ENCODE measurements at places on chromosomes 2 and 18.

- no peak for DNase-seq
Measured at GRCh38 chr2:39405364-39405763, 31.7 kb downstream of the MAP4K3 start.

- DNase-seq = no peak
Measured at GRCh38 chr2:76812156-76812555, 710.0 kb downstream of the LRRTM4 start.

- no peak for DNase-seq
Measured at GRCh38 chr2:214995409-214995808, 143.0 kb downstream of the ABCA12 start.

- DNase-seq = no peak
Measured at GRCh38 chr18:76432970-76433767, 61.9 kb downstream of the ZNF516 start.

DNA sequence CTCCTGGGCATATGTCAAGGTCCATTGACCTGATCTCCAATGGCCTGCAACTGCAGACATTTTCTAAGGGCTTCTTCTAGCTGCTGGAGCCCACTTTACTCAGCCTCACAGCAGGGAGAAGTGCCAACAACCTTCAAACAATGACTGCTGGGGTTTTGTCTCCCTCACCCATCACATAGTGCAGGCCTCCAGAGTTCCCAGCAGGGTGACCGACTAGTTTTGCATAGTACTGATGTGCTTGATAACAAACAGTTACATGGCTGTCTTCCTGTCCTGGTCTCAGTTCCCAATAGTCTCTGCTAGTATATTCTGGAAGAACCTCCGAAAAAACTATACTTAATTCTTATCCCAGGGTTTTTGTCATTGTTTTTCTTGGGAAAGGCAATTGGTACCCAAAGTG lies 10.4 kb upstream of the NETO1 start:
- no peak for DNase-seq

- no peak for DNase-seq
Measured at GRCh38 chr2:190202604-190203003, 117.0 kb downstream of the HIBCH start.

GRCh38 chr18:11669948-11670275 lies 19.2 kb upstream of the GNAL start:
- DNase-seq = no peak

DNA sequence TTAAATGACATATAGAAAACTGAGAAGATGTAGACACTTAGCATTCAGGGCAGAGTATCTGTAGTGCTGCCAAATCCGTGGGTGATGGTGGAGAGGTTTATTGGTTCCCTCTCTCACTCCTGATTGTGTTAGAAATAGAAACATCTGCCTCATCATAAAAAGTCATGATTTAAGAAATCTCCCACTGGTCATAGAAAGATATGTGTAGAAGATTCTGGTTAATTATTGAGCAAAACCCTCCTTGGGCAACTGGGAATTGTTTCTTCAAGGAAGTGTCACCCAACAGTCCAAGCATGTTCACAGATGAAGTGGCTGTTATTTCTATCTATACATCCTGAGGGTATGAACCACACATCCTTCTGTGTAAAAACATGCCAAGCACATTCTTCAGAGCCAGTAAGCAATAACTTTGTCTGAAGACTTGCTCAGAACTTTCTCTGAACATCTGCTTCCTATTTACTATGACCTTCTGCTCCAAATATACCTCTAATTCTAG lies 33.6 kb upstream of the CHRNA1 start:
- no peak for DNase-seq

DNA sequence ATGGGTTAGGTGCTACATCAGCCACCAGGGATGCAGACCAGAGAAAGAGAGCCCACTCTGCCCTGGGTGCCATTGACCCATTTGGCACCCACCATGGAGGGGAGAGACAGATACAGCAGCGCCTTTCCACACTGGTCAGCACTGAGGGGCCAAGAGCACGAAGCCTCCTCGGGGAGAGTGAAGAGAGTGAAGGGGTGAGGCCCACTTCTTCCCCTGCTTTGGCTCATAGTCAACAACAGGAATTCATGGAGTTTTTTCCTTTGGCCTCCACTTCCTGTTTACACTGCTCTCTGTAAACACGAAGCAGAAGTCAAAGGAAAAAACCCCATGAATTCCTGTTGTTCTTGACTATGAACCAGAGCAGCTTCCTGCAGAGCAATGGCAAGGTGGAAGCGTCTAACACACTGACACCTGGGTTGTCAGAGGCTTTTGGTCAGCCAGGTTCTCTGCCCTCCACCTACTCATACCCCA lies 80.0 kb downstream of the CCDC93 start:
- DNase-seq = no peak

GRCh38 chr2:229562472-229563127 lies 151.8 kb downstream of the DNER start:
- no peak for DNase-seq

GRCh38 chr18:58536202-58536516 lies 92.7 kb downstream of the ALPK2 start:
- no peak for DNase-seq

GRCh38 chr2:177478029-177478428 lies 85.5 kb downstream of the AGPS start:
- DNase-seq = no peak

DNA sequence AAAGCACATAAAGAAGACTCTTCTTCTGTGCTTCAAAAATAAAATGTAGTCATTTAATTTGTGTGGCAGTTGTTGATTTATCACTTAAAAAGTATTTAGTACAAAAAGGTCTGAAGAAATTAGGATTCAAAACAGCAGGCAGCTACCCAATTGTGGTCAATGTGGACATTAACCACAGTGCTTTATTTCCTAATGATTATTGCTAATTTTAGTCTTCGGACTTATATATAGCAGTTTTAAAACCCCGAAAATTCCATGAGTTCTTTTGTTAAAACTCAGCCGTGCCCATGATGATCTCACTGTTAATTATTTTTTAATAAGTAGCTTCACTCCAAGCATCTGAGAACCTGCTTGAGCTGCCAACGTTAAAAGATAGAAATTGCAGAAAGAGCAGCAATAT lies 594.3 kb downstream of the STK39 start:
- no peak for DNase-seq

DNA sequence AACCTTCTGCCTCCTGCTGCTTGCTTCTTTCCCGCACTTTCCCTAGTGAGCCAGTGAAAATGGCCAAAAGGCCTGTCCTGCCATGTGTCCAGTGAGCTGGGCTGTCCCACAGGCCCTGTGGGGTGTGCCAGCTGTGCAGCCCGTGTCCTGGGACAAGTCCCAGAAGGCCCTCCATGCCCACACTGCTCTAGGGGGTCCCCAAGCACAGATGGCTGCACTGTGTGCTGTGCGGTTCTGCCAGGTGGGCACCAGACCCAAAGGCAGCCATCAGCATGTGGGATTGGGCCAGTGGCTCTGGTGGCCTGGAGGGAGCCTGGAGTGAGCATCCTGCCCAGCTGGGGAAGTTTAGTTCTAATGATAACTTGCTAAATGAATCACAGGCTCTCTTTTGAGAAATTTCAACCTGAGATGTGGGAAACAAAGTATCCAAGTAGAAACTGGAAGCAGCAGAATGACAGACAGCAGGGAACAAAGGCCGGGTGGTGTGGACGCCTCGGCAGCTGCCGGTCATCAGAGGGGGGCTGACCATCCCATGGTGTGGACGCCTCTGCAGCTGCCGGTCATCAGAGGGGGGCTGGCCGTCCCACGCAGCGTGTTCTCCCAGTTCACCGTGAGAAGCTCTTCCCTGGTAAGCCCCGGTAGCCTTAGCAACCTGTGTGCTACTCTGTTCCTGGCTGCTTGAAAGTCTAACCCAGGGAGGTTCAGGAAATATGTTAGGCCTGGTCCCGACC lies 9.9 kb upstream of the CNDP2 start:
- DNase-seq = no peak

GRCh38 chr18:36365836-36366775 lies 68.6 kb downstream of the FHOD3 start:
- DNase-seq = no peak

DNA sequence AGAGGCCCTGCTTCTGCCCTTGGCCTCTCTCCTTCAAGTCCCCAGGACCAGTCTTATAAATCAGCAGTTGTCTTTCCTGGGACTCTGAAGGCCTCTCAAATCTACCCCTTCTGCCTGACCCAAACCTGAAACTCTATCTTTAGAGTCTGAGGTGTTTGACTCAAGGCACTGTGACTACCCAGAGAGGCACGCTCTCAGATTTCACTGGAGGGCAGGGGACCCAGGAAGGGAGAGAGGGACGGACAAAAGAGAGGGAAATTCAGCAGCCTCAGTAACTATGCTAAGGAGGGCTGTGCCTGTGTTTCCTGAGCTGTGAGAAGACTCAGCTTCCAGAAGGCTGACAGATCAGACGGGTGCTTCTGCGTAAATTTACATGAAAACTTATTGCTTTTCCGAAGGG lies 217.8 kb downstream of the HAUS1 start:
- DNase-seq = no peak

GRCh38 chr2:160893581-160893980 lies 266.6 kb upstream of the TANK start:
- DNase-seq = no peak

DNA sequence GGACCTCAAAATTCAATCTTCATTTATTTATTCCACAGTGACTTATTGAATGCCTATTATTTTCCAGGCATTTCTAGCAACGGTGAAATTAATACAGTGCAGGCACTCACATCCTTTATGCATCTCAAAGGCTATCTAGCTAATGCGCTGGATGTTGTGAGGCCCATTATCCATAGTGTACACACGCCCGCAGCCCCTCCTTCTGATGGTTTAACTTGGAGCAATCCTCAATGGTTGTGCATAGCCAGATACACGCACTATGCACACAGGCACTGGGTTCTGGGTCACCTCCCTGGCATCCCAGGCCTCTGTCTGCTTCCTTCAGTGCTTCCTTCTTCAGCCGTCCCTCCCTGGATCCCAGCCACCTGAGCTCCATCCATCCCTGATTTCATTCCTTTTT lies 108.5 kb upstream of the BOD1L2 start:
- DNase-seq = no peak

- DNase-seq = no peak
Measured at GRCh38 chr2:9473308-9473984, 905 bp upstream of the IAH1 start.

DNA sequence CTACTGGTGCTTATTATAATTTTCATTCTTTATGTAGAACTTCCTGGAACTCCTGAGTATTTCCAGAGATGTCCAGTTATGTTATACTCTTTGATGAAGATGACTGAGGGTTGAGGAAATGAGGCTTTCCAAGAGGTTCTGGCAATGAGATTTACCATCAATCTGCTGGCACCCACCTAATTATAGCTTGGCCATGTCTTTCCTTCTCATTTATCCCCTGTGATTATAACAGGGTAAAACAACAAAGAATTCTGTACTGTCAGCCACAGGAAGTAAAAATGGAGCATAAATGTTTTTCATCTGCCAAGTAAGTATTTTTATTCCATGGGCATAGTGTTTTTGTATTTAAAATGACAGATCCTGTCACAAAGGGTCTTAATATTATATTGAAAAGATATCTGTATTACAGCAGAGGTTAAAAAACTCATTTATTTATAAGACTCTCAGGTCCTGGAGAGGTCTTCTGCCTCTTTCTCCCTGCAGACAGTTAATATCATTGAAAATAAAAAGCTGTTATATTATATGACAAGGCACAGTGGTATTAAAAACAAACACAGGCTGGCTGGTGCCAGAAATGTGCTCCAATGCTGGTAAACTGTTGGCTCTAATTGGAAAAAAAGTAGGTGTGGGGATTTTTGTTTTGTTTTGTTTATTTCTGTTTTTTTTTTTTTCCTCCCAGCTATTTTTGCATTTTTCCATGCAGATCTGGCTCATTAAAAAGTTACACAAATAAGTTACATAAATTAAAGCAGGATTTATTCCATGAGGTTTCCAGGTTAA lies 1764.1 kb upstream of the CELF4 start:
- no peak for DNase-seq

DNA sequence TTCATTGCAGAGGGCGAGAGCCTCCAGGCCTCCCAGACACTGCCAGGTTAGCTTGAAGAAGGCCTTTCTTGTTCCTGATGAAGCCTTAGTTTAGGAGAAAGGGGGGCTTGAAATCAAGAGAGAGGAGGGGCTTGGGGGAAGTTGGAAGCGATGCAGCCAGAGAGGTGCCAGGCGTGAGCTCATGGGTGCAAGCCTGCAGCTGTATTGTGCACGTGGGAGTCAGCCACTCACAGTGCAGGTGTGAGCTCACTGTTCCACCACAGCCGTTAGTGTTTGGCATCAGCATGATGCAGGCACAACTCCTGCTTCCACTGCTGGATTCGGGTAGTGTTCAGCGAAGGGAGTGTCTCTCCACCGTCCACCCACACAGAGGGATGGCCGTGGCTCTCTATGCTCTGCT lies 68.4 kb upstream of the ALPP start:
- DNase-seq = no peak

- no peak for DNase-seq
Measured at GRCh38 chr2:85537600-85538506, 1.1 kb upstream of the MAT2A start.

GRCh38 chr18:8947566-8947965 lies 154.9 kb upstream of the NDUFV2 start:
- peak; percentile 65 for DNase-seq

- DNase-seq = no peak
Measured at GRCh38 chr2:48914477-48915089, 159.1 kb upstream of the LHCGR start.

DNA sequence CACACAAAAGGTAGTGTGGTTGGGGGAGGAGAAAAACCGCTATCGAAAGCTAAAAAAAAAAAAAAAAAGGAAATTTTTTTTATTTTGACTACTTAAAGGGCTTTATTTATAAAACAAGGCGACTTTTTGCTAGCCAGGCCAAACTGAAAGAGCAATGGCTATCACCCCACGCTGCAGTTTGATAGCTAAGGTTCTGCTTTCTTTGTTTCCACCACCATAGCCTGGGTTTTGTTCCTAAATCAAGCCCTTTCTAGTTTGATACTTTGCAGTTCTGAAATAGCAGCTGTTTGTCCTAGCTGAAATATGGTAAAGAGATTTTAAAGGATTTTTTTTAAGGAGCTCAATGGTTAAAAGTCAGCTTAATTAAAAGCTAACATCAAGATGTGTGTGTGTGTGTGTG lies 67.4 kb upstream of the ABCA12 start:
- no peak for DNase-seq

GRCh38 chr2:11004199-11004598 lies 92.5 kb downstream of the KCNF1 start:
- peak; percentile 26 for DNase-seq

DNA sequence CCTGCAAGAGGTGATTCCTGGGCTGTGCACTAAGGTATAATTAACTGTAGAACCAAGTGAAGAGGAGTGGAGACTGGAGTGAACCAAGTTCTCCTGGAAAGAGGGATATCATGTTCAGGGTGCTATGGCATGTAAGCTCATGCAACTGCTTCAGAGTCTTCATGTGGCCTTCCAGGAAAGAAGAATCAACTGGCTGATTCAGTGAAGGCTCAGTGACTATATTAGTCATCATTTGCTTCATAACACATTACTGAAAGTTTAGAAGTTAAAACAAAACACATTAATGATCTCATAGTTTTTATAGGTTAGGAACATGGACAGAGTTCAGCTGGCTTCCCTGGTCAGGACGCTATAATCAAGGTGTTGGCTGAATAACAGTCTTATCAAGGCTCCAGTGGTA lies 1200.8 kb upstream of the GYPC start:
- no peak for DNase-seq

GRCh38 chr2:31070339-31071125 lies 67.7 kb downstream of the GALNT14 start:
- no peak for DNase-seq

GRCh38 chr2:49404108-49404507 lies 249.8 kb upstream of the FSHR start:
- no peak for DNase-seq

All from astrocyte of the cerebellum (primary cell).